Psoas muscle (tissue), 8 donors: ENCODE measurements at places on chromosomes 5 and 9.

DNA sequence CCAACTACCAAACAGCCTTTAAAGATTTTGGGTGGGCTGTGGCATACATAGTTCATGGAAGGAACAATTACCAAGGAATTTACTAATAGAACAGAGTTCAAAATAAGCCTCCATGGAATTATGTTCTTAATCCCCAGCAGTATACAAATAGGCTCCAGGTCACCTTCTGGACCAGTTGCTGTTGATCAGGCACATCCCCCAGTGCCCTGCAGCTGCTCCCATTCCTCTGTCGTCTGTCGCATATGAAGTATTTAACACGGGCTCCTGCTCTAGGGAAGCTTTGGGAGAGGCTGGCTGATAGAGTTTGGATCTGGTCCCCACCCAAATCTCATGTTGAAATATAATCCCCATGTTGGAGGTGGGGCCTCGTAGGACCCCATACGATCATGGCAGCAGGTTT is 17.8 kb downstream of the SHC3 start:
- DNase-seq, result no peak

DNA sequence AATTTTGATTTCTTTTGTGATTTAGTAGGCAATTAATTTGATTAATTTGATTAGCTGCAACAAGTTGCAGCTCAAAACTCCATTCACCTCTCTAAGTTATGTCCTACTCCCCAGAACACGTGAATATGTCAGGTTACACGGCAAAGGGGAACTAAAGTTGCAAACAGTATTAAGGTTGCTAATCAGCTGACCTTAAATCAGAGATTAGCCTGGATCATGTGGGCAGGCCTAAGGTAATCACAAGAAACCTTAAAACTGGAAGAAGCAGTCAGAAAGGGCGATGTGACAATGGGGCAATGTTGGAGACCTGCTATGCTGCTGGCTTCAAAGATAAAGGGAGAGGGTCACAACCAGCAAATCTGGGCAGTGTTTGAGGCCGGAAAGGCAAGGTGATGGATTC is 47.3 kb upstream of the ANXA1 start:
- DNase-seq, result no peak

DNA sequence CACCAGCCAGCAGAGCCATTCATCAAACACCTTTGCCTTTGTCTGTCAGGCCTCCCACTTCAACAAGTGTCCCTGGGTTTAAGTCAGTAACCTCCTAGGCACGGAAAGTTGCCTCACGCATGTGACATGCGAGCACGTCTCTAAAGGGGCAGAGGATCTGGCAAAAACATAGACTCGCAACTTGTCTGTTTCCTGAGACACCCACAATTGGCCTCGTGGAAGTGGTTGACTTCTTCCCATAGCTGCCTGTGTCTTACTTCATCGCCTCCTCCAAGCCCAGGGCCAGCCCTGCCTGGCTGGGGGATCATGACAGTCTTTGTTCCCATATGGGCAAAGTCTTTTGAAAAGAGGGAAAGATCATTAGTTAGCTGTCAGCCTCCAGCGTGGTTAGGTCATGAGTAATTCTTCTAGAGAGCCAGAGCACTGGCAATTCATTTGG is 35.5 kb upstream of the GLRX start:
- no peak for DNase-seq

DNA sequence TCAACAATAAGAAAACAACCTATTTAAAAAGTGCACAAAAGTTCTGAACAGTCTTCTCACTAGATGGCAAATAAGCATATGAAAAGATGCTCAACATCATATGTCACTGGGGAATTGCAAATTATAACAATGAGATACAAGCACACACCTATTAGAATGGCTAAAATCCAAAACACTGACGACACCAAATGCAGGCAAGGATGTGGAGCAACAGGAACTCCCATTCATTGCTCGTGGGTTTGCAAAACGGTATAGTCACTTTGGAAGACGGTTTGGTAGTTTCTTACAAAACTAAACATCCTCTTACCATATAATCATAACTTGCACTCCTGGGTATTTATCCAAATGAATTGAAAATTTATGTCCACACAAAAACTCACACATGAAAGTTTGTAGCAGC is 100.9 kb upstream of the TBC1D2 start:
- no peak for DNase-seq

GRCh38 chr9:21764846-21765245 is 37.6 kb upstream of the MTAP start:
- no peak for DNase-seq

DNA sequence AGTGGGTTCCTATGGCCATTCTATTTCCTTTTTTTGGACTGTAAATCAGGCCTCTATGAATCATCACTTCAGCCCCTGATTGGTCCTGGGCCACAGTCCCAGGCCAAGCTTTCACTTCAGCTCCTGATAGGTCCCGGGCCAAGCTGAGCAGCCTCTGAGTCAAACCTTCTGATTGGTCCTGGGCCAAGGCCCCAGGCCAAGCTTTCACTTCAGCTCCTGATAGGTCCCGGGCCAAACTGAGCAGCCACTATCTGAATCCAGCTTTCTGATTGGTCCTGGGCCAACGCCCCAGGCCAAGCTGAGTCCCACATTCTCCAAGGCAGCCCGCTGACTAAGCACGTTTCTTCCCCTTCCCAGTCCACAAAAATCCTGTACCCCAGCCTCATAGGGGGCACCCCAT is 1972.9 kb upstream of the ACO1 start:
- DNase-seq, result no peak
